ENCODE measurements at places on chromosomes 2 and 18.

DNA sequence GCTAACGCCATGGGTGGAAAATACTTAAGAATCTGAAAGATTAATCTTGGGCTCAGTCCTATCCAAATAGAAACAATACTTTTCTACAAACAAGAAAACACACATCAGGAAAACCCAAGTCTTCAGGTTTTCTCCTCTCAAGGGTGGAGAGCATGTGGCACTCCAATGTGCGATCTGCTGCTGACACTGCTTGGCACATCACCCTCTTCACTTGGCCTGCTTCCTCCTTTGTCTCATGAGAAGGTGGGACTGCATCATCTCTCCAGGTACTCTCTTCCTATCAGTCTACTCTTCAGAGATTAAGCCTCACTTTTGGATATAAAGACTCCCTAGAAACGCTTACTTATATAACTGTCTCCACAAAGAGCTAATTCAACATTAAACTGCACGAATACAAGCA lies 26.4 kb downstream of the HDLBP start:
- DNase-seq = no peak

GRCh38 chr18:44464398-44465180 lies 216.1 kb upstream of the SETBP1 start:
- no peak for DNase-seq

- no peak for DNase-seq
These were observed 245.4 kb downstream of the GALR1 start for GRCh38 chr18:77495079-77495478.

DNA sequence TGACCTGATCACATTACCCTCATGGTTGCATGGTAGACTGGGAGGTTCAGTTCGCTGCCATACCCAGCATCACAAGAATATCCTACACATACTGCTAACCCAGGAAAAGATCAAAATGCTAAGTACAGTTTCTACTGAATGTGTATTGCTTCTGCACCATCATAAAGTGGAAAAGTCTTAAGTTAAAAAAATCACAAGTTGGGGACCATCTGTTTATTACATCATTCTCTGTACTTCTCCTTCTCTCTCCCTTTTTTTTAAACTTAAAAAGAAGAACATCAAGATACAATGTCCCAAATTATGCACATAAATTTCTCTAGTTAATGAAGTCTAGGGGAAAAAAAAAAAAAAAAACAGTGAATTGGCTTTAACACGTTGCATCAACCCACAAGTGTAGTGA lies 43.3 kb downstream of the NBAS start:
- no peak for DNase-seq

DNA sequence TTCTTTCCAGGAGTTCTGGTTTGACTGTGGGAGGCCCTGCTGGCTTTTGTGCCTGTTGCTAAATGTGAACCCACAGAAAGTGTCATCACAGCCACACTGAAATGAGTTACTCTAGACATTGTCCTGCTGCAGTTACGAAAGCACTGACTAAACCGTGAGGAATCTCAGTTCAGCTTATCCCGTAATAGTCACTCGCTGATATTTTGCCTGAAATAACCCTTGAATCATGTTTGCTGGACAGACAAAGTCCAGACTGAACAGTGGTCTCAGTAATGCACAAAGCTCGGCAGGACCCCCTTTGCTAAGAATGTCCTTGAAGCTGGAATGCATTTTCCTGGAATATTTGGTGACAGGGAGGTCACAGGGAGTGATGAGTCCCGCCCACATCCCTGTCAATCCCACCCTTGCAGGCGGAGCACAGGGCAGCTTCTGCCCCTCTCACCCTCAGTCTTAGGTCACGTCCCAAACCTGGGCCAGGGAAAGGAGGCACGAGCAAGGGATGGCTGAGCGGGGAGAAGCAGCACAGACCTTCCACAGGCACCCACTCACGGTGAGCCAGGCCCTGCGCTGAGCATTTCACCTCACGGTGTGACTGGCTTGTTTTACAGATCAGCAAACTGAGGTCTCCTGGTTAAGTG lies 53.4 kb downstream of the ADI1 start:
- DNase-seq = no peak

DNA sequence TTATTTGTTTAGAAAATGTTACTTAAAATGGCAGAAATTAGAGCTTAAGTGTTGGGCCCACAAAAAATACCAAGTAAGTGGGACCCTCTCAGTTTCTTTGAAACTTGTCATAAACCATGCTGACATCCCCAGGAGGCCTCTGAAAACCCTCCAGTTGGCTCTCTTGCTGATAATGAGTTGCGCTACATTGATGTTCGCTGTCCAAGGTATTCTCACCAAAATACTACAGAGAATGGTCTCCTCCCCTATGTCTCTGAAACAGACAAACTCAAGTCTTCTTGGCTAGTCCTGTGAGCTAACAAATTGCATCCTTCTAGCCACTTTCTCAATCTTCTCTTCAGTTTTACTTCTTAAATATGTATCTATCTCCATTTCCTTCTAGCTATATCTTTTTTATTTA lies 669.4 kb downstream of the IRS1 start:
- no peak for DNase-seq

DNA sequence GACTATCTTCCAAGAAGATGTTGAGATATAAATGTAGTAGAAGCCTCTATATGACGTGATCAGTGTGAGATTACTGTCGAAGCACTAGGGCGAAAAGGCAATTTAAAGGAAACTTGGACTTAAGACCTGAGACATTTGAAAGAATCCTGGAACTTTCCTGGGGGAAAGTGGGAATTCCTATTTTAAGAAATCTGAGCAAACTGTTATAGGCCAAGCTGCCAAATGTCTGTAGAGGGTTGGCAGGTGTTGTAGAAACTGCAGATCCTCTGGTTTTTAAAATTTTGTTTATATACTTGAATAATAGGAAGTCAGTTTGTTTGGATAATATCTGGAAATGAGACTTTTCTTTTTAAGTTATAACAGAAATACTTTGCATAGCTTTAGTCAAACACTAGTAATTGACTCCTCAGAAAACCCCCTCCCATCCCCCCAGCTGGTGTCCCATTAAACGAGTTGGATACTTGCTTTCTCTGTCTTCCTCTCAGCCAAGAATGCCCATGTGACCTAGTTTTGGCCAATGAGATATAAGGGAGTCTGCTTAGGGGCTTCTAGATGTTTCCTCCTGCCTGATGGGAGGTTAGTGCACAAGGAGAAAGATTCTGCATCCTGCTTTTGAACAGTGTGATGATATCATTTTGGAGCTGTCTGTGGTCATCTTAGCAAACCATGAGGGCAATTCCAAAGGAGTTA lies 61.2 kb downstream of the MOGAT1 start:
- peak; percentile 63 for DNase-seq

GRCh38 chr2:189516546-189516945 lies 64.0 kb downstream of the SLC40A1 start:
- no peak for DNase-seq

DNA sequence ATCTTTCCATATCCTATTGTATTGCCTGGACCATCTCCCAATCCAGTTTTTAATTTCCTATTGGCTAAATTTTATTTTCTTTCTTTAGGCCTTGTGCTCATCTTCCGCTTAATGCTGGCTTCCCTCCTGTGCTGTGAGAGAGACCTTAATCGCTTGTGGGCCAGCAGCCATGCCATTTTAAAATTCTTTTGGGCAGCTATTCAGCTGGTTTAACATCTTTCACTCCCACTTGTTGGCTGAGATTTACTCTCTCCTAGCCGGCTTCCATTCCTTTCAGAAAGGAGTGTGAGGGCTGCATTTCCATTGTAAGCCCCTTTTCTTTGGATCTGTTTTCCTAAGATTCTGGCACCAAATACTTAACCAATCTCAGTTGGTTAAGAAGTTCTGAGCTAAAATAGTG lies 140.9 kb upstream of the RASGRP3 start:
- peak; percentile 53 for DNase-seq

- no peak for DNase-seq
These were observed 108.0 kb upstream of the LDAH start for GRCh38 chr2:20930928-20931327.

DNA sequence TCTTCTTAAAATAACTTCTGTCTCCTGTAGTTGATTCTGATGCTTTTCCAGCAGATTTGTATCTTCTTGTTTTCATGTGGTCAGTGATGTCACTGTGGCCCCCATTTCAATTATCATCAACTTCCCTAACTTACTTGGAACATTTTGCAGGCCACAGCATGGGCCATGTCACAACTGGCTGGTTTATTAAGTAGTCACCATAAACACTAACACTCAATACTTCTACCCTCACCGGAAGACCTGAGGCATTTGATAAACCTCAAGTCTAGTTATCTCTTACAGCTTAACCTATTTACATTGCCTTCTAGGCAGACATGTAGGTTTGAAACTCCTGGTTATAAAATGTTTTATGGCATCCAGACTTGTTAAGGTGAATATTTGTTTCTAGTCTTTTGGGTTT lies 37.4 kb upstream of the PROKR1 start:
- no peak for DNase-seq

- no peak for DNase-seq
These were observed 19.4 kb downstream of the ELAC1 start for GRCh38 chr18:50987261-50987660.

GRCh38 chr2:61924895-61925663 lies 19.6 kb downstream of the COMMD1 start:
- no peak for DNase-seq

Data from right hindlimb (tissue), 1 donor.